T47D (cell line): ENCODE measurements at places on chromosomes 2 and 18.

GRCh38 chr18:79664525-79665125 lies 15.0 kb upstream of the CTDP1 start:
- DNase-seq, result peak; percentile 84

GRCh38 chr18:52481116-52481515 lies 141.1 kb downstream of the DCC start:
- DNase-seq, result peak; percentile 5

DNA sequence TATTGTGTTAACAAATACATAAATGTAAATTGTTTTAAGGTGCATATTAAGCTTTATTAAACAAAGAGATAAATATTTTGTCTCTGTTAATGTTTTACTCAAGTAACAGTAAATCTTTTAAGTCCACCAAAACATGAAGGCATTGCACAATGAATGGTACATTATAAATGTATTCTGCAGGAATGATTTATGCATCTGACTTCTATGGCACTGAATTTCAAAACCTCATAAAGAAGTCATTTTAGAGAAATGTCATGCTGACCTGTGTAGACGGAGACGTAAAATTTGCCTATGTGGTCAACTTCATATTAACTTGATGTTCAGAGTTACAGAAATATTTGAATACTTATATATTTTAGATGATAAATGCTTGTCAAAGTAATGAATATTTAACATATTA lies 194.7 kb downstream of the BABAM2 start:
- DNase-seq, result no peak

- peak; percentile 6 for DNase-seq
Observed at GRCh38 chr2:829047-829446, 121.6 kb upstream of the SNTG2 start.

- DNase-seq, result no peak
Observed at GRCh38 chr2:127563458-127564428, 28.3 kb downstream of the MYO7B start.

DNA sequence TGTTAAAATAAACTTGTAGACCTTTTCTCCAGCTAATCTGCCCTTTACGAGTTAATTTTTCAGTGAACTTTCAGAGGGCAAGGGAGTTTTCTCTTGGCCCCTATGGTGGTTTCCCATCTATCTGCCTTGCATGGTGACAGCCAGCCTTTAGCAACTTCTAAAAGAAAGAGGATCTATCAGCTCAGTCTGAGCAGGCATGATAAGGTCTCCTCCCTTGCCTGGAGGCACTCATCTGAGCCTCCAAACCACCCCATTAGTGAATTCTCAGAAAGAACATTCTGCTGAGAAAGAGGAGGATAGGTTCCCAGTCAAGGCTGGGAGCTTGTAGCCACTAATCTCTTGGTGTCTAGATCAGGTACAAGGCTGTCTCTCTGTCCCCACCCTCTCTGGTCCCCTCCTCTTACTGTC lies 10.7 kb upstream of the GYPC start:
- DNase-seq, result no peak

GRCh38 chr2:33122726-33123125 lies 176.0 kb downstream of the LTBP1 start:
- no peak for DNase-seq

DNA sequence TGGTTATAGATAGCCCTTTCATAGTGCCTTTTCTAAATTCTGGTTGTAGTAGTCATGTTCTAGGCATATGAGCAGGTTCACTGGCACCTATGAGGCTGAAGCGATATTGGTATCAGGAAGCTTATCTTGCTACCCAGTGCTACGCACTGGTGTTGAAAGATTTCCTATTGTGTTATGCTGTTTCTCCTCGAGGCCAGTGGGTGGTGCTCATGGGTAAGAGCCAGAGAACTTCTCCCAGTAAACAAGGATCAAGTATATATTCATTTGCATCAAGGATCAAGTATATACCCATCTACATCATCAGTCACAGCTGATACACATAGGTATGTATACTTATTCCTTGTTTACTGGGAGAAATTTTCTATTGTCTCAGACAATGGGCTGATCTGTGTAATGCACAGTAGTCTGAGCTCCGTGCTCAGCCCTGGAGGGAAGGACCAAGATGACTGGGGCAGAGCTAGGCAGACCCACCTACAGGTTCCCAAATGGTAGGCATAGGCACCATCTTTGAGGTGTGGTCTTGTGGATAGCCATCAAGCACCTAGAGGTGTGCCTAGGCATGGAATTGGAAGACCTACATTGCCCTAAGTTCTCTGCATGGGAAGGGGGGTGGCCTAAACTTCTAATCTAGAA lies 101.2 kb upstream of the GALNT13 start:
- no peak for DNase-seq

DNA sequence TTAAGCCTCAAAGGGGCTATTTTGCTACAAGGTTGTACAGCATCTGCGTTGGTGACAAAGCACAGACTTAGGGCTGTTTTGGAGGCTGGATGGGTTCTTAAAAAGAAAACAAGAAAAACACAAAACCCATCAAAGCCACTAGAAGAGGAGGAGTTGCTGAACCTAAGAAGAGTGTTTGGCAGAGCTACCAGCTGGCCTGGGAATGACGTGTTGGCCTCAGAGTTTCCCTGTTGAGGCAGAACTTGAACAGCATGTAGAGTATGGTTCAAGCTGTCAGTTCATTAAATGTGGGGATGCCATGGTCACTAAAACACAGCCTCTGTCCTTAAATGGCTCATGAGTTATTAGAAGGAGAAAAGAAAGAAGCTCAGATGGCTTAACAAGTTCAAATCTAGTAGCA lies 162.5 kb downstream of the TTC32 start:
- DNase-seq, result no peak

GRCh38 chr2:70552501-70553333 lies 909 bp downstream of the TGFA start:
- DNase-seq, result no peak

DNA sequence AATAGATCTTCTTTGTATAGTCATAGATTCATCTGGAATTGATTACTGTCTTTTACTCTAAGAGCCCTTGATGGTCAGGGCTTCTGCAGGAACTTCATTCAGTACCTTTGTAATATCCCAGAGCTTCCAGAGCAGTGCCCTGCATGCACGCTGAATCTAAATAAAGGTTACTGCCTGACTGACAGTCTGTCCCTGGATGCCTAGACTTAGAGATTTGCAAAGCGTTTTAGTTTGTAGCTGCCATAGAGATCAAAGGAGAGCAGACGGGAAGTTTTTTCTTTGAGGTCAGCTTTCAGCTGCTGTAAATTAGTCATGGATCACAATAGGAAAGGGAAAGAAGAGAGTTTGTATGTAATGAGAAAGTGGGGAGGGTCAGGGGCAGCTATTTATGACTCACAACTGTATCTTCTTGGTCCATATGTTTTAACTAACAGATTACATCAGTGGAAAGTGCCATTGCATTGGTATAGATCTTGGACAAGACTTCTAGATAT lies 45.2 kb upstream of the NYAP2 start:
- DNase-seq, result no peak

- DNase-seq, result no peak
Observed at GRCh38 chr2:19490846-19491435, 132.5 kb upstream of the OSR1 start.

DNA sequence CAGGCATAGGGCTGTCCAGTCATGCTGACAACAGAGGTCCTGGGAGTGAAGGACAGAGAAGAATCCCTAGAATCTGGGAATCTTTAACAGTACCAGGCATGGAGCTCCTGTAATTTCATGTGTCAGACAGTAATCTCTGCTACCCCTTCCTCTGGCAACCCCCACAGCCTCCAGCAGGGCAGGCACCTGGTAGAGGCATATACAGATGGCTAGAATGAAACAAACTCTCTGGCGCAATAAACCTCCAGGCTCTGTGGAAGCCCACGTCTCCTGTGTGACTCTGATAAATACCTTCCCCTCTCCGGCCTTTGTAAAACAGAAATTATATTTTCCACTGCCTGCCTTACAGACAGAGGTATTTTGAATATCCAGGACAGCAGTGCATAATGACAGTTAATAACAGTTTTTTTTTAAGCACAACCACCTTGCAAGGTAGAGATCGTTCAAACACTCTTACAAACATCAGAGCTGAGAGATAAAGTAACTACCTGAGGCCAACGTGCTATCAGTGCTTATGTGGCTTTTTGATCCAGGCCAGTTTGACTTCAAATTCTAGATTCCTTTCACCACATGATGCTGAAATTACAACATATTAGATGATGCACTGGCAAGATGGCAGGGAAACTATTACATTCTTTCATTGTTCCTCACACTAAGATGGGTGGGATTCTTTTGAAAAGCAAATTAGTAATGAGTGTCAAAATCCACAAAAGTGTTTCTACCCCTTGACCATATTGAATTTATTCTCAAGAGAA lies 47.7 kb upstream of the TMEM247 start:
- DNase-seq, result no peak

GRCh38 chr18:76005632-76006208 lies 489.3 kb downstream of the ZNF516 start:
- peak; percentile 12 for DNase-seq

DNA sequence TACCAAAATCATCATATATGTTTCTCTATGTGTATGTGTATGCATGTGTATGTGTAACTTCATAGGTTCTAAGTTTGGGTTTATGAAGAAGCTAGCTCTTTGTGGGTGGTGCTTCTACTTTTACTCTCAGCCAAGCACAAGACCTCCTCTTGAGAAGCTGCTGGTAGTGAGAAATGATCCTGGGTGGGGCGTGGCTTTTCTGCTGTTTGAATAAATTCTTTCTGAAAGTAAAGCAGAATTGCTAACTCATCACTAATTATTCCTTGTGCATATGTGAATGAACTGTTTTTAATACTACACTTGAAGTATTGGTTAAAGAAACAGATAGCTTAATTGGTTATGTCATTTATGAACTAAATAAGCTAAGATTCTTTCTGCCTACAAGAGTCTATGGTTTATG lies 7.6 kb upstream of the GAREM1 start:
- DNase-seq, result no peak

DNA sequence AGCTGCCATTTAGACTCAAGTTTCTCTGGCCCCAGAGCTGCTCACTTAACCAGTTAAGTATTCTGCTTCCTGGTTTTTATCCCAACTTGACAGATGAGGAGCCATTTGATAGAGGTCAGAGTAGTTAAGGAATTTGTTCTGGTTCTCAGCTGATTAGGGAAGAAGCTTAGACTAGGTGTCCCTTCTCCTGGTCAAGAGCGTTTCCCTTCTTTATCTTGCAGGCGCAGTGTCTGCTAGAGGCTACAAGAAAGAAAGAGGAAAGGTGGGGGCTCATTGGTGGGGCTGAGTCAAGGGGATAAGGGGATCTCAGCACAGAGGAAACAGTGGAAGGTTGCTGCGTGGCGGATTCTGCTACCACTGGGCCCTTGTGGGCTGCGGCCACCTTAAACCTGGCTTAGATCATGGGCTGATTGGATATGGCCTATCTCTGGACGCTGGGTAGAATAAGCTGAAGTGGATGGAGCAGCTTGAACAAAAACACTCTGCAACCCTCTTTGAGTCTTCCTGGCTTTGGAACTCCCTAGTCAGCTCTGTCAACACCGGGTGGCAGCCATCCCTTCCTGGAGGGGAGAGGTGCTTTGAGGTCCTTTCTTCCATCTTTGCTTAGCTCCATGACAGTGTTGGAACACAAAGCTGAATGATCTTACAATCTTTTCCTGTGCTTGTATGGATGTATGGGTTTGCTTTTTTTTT lies 70.8 kb downstream of the QPCT start:
- DNase-seq, result no peak

GRCh38 chr2:157414050-157414449 lies 29.8 kb downstream of the CYTIP start:
- DNase-seq, result no peak

DNA sequence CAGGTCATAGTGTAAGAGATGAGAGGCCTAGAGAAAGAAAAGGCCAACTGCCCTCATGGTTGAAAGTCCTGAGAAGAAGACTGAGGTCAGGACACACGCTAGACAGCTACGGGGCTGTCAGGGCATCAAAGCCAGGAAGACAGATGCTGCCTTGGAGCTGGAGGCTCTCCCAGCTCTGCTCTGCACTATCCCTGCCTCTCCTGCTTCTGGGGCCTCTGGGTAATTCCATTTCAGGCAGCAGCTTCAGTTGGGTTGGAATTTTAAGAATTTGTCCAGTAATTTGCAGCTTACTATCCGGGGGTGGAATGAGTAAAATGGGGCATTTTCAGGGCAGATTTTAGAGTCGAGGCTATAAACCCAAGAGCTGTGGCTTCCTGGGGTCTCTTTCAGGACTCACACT lies 76.2 kb upstream of the CTAGE1 start:
- no peak for DNase-seq

DNA sequence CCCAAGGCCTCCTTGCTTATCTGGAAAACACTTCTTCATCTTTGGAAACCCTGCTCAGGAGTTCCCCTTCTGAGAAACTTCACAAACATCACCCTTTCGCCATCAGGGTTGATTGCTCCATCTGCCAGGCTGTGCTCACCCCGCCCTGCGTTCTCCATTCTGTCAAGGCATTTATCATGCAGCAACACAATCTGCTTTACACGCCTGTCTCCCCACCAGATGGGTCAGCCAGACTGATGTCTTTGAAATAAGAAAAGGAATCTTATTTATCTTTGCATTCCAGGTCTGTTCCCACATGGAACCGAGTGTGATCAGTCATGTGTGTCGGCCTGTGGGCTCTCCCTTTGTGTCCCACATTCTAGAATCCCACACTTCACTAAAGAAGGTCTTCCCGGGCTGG lies 110.0 kb upstream of the ARL4C start:
- DNase-seq, result no peak

DNA sequence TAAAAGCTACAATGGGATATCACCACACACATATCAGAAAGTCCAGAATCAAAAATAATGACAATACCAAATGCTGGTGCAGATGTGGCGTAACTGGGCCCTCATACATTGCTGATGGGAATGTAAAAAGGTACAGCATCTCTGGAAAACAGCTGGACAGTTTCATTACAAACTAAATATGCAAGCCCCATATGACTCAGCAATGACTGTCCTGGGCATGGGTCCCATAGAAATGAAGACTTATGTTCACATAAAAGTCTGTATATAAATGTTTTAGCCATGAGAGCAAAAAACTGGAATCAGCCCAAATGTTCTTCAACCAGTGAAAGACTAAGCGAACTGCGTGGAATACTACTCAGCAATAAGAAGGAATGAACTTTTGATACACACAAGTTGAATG lies 56.7 kb downstream of the ALPK2 start:
- no peak for DNase-seq

DNA sequence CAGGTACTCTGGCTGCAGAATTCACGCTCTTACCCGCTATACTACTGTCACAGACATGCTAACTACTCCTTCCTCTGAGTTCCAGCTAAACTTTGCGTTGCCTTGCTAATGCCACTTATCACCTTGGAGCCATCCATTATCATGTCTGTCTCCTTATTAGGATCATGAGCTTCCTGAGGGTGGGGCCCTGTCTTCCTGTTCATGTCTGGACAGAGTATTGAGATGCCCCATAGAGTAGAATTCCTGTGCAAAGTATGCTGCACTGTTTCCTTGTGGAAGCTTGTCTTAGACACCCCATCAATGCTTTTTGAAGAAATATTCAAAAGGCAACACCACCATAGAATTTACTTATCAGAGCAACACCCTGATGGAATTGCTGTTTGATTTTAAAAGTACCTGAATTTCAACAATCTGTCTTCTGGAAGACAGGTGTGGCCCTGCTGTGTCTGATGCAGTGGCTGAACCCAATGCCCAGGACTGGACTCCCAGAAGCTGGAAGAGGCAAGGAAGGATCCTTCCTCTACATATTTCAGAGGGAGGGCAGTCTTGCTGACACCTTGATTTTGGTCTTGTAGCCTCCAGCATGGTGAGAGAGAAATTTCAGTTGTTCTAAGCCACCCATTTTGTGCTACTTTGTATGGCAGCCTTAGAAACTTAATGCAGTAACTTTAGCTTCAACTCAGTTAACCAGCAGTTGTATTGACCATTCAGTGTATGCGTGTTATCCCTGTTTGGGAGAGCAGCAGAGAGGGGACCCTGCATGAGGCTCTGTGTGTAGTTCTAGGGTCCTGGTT lies 5.6 kb downstream of the LAMA3 start:
- no peak for DNase-seq
